ENCODE measurements at places on chromosomes 2 and 18.

DNA sequence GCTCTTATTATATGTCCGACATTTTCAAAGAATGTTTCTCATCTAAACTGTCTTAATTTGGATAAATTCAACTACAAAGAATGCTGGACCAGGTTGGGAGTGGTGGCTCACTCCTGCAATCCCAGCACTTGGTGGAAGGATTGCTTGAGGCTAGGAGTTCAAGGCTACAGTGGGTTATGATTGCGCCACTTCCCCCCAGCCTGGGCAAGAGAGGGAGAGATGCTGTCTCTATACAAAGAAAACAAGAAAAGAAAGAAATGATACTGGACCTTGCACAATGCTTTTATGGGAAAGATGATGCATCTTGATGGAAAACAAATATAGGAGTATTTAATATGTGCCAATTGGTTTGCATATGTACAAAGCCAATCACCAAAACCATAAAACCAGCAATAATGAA, 296.7 kb downstream of the LPIN1 start:
- DNase-seq, result no peak

DNA sequence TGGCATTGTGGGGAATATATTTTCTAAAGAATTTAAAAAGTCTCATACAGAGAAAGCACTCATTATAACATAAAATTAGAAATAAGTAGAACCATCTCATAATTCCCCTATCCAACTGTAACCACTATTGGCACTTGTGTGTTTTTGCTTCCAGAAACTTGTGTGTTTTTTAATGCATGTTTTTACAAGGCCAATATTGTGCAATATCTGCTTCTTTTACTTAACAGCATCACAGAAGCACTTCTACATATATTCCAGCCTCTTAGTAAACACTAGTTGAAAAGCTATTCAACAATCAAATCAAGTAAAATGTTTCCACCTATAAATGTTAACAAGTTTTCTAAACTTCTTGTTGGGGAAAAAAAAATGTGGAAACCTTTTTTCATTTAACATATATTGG, 132.7 kb downstream of the LRP2 start:
- no peak for DNase-seq

GRCh38 chr2:17892770-17893534, 14.5 kb downstream of the KCNS3 start:
- no peak for DNase-seq

- DNase-seq, result no peak
Measured at GRCh38 chr2:239949075-239949474, 76.1 kb downstream of the NDUFA10 start.

DNA sequence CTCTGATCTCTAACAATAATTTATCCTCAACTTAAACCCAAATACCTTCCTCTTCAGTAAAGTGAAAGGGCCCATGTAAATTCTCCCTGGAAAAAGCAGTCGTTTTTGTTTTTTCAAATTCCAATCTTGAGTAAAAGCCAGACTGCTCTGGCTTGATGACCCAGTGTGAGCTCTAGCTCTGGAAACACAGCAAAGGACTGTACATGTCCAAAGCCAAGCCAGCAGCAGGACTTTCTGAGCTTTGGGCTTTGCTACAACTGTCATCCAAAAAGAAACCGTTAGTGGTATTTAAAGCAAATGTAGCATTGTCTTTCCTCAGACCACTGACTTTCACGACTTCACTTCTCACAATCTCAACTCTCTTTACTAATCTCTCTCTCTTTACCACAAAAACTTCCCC, 25.4 kb downstream of the SH3YL1 start:
- DNase-seq, result no peak

GRCh38 chr2:177172034-177172880, 40.3 kb upstream of the HNRNPA3 start:
- DNase-seq, result no peak

DNA sequence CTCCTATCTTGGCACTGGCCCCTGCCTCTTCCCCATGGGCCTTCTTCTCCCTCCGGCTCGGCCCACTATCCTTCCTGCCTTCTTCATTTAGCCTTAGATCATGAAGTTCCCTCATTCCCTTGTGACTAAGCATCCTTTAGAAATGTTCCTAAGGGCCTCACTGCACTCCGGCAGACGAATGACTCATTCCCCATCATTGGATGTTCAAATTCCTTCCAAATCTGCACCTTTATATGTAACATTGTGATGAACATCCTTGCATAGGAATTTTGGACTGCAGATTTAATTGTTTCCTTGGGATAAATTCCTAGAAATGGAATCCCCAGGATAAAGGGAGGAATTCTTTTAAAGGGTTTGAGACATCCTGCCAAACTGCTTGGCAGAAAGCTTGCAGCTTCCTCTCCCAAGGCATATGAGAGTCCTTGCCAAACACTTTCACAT, 19.0 kb downstream of the CRACDL start:
- DNase-seq, result no peak

DNA sequence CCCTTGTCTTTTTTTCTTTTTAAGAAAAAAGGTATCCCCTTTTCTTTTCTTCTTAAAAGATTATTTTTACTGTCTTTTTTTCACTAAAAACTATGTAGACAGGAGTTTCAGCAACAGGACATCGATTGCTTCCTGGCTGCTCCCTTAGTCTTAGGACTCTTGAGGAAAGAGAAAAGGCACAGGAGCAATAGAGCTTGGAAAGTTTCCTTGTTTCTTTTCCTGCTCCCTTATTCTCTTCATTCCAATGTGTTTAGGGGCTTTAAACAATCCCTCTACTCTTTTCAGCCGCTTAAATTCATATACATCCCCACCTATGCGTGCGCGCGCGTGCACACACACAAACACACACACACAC, 225.9 kb upstream of the FBXO11 start:
- no peak for DNase-seq

DNA sequence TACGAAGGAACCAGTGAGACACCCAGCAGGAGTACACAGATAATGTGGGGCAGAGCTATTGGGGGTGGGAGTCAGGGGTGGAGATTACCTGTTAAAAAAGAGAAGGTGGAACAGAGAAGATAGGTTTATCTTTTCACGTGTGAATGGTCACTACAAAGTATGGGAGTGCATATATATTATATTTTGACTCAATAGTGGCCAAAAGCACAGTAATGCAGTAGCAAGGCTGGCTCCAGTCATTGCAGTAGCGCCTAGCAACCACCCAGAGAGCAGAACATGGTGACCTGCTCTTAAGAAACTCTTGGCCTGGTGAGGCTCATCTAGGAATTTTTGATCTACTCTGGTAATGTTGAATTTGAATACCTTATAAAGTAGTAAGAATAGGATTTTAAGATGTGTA, 1.0 kb downstream of the IMPACT start:
- no peak for DNase-seq

GRCh38 chr2:71129114-71129901, 721 bp downstream of the MCEE start:
- DNase-seq, result no peak

DNA sequence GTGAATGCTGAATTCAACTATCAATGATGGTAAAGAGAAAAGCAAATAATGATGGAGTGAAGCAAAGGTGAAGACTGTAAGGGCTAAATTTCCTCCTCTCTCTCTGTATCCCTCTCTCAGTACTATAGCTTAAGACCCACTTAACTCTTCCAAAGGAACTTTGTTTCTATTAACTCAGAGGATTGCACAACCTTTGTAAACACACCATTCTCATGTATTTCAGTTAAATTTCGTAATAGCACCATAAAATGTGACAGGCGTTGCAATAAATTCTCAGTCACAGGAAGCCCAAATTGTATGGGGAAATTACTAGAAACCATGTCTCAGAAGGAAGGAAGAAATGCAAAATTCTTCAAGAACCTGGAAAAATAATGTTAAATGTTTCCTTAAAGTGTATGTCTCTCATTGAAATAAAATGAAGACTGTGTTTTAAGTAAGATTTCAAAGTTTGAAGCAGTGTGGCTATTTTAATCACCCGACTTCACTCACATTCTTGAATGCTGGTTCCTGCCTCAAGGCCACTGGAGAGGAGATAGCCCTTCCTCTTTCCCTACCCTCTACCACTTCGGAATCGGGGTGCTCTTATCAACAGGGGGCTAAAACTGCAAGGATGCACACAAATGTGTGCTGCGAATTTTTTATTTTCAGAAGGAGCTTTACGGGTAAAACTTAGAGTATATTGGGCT, 112.1 kb downstream of the FTCDNL1 start:
- no peak for DNase-seq

DNA sequence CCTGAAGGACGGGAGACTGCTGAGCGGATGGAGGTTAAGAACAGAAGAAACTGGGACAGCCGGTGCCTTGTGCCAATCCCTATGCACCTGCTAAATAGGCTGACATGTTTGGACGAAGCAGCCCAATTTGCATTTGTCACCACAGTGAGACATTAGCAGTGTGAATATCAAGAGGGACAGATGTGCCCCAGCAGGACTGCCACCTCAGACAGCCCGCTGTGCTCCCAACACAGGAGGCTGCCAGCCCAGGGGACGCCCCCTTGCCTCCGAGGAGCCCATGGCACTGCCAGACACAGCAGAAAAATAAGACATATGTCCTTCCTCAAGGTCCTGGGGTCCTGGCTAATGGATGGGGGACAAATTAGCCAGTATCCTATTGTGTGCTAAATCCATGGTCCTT, 306.7 kb upstream of the POU3F3 start:
- DNase-seq, result no peak

DNA sequence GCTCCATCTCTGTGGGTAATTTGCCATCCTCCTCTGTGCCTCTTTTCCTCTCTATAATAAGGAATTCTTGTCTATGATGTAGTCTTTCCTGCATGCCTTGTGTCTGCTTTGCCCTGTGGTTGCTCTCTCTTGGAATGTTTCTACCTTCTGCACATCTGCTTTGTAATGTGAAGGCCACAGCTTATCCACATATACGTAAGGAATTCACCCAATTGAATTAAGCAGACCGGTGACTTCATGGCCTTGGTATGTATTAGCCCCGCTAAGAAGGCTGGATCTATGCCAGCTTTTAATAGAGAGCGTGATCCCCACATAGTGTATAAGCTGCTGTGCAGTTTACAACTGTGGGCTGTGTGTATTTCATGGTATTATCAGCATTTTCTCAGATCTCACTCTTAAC, 274.7 kb downstream of the RNF144A start:
- DNase-seq, result no peak

- no peak for DNase-seq
Measured at GRCh38 chr2:62653582-62654422, 51.7 kb upstream of the EHBP1 start.

DNA sequence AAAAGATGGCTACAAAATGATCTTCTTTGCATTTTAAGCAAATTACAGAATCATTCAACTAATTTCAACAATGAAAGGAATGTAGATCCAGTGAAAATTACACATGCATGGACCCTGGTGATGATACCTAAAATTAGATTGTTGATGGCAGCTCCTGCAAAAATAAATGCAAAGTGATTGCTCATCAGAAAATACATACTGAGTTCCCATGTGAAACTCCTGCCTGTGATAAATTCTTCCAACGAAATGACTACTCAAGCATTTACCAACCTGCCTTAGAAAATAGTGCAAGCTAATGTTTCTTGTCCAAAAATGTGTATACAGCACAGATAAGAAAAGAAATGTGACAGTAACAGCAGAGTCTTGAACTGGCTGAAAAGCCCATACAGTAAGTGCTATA, 300.0 kb upstream of the REV1 start:
- no peak for DNase-seq

GRCh38 chr2:15556311-15556930, 4.7 kb downstream of the NBAS start:
- no peak for DNase-seq

DNA sequence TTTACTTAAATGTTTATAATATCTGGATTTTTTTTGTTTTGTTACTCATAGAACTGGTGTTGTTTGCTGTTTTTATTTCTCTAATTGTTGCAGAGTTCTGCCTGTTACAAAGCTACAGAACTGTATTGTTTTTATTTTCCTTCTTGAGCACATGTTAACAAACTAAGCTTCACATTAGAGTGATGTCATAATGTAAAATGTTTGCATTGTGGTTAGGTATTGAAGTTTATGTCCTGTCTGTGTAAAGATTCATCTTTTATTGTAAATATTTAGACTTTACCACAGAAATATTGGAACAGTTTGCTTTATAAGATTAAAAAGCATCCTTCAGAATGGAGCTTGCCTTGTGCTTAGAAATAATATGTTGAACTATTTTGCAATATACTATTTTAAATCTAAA, 67.7 kb downstream of the CLIP4 start:
- DNase-seq, result no peak

DNA sequence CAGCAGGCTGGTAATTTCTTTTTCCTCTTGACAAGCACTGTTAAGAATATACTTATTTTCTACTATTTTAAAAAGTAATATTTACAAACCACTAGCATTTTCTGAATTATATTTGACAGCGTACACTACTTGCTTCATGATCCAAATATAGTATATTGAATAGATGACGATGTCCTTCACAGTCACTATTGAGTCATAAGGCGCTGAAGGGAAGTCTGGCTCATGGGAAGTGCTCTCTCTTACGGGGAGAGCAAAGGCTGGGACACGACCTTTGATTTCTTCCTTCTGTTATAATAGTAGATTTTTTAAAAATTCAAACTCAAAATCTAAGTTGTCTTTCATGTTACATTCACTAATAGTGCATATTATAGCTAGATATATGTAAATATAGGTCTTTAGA, 357.1 kb downstream of the SOCS6 start:
- no peak for DNase-seq

DNA sequence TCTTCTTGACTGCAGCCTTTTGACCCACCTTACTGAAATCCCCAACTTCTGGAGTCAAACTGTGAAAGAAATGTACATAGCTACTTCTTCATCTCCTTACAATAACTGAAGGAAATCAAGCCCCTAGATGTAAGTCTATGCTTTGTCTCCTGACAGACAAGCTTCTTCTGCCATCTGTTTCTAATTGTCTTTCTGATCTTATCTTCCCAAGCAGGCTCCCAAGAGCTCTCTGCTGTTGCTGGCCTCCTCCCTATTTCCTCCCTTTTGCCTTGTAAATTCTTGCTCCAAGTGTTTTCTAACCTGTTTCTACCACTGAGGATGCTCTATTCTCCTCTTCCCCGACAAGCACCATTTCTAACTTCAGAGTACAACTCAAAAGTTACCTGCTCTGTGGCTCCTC, 77.4 kb upstream of the OSR1 start:
- DNase-seq, result no peak

DNA sequence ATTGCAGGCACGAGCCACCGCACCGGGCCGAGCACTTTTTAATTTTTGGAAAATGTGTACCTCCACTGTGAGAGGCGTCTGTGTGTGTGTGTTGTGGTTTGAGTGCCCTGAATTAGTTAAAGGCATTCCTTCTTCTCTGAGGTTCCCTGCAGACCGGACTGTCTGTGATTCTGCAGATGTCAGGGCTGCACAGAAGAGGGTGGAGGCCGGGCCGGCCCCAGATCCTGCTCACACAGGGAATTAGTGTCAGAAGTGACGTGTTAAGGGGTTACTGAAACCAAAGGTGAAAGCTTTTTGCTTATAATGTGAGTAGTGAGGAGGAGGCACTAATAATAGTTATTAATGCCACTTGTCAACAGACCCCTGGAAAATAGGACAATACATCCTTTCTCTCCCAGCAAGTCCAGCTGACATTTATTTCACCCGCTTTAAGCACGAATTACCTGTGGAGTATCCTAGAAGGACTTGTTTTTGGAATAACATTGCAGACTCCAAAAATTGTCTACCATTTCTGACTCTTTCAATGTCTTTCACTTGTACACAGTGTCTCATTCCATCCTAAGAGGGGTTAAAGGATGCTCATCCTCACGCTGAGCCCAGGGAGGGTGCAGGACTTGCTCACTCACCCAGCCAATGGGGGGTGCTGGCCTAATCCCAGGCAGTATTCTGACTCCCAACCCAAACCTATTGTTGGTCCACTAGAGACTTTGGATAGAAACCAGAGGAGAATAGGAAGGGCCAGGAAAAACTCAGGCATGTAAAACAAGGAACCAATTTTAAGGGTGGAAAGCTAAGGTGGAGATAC, 16.2 kb downstream of the ARHGAP25 start:
- no peak for DNase-seq

Data from natural killer cell treated with Interleukin-12 subunit alpha and Interleukin-12 subunit beta and Interleukin-15 and Interleukin-18, amount 100 ng/mL, for 72 hours (primary cell).